NCI-H2171 treated with DMSO at 0.1 percent for 48 hours (cell line): ENCODE measurements at places on chromosomes 5 and 9.

GRCh38 chr5:150241298-150242160, 48.0 kb downstream of the CAMK2A start:
- DNase-seq: no peak

GRCh38 chr5:83922699-83923098, 202.0 kb upstream of the HAPLN1 start:
- no peak for DNase-seq

GRCh38 chr5:168288349-168289245, 2.8 kb upstream of the WWC1 start:
- DNase-seq: no peak

DNA sequence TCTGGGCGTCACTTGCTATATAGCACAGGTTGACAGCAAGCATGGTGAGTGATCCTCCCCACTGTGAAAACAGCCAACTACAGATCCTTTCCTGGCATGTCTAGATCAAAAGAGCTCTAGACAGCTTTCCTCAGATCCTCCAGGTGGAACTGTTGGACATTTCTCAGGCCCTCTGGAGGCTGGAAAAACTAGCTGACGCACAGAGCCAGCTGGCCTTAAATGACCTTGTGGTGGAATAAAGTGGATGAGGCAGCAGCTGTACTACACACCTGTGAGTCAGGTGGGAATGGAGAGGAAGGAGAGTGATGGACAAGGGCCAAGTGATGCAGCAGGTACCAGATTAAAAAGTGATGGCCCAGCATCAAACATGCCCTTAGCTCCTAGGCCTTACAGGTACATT, 172.7 kb downstream of the TRIM32 start:
- peak; percentile 59 for DNase-seq

DNA sequence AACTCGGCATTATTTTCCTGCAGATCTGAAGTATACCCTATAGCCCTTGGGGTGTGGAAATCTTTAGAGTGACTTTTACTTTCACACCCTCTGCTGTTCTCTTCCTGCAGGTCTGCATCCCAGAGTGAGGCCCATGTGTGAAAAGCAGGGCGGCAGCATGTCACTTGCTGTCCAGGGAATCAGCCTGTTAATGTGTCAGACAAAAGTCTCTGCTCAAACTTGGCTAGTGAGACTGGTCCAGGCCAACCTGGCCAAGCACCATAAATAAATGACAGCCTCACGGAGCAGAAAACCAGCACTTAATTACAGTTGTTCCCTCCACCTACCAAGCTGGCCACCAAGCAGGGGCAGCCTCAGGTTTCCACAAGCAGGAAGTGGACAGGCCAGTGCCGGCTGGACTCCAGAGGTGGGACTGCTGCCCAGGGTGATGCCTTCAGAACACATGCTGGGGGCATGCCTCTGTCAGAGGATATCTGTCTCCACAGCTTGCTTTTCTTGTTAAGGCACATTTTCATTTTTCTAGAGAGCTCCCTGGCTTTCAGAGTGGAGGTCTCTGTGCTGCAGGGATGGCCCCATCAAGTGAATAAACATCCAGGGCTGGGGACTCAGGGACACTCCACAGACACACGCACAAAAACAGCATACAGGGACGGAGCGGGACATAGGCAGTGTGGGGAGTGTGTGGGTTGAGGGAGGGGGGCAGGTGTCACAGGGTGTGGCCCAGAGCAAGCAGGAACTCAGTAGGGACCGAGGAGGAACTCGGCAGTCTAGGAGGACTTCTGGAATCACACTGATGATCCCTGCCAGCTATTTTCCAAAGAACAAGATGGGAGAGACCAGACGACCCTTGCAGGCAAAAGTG, 243.8 kb upstream of the IRX1 start:
- DNase-seq: no peak

GRCh38 chr5:38535845-38536244, 20.6 kb downstream of the LIFR start:
- DNase-seq: no peak

GRCh38 chr9:83208065-83208850, 145.3 kb upstream of the RASEF start:
- no peak for DNase-seq

DNA sequence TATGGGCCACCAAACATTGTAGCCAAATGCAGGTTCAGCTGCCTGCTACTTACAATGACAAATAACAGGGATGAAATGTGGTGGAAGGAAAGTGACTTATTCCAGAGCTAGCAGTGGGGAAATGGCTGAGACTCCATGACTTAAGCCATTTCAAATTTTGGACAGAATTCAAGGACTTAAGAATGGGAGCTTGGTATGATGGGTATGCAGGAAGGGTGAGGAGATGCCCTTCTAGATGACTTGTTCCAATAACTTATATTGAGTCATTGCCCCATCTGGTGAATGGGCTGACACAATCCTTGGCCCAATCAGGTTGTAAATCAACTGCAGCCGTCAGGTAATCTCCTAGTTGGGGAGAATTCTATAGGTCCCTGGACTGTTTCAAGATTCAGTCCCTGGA, 230.7 kb upstream of the SGCD start:
- no peak for DNase-seq

DNA sequence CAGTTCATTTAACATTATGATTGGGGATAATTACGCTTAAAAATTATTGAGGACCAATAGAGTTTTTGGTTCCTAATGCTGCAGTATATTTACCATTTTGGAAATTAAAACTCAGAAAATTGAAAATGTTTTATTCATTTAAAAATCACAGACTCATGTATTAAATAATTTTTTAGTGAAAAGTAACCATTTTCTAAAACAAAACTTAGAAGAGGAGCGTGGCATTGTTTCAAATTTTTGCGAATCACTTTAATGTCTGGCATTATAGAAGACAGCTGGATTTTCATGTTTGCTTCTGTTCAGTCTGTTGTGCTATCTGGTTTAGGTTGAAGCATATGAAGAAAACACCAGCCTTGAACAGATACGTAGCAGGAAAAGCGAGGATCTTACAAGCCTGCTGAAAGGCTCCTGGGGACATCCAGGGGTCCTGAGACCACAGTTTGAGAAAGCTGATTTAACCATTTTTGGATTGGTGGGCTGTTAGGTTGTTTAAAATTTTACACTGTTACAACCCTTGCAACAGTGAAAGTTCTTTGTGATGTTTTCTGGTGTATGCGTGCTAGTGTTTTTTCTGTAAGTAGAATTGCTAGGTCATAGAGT, 1.6 kb downstream of the ZFYVE16 start:
- DNase-seq: no peak

- no peak for DNase-seq
Measured at GRCh38 chr5:99553211-99553810, 624.5 kb upstream of the CHD1 start.

DNA sequence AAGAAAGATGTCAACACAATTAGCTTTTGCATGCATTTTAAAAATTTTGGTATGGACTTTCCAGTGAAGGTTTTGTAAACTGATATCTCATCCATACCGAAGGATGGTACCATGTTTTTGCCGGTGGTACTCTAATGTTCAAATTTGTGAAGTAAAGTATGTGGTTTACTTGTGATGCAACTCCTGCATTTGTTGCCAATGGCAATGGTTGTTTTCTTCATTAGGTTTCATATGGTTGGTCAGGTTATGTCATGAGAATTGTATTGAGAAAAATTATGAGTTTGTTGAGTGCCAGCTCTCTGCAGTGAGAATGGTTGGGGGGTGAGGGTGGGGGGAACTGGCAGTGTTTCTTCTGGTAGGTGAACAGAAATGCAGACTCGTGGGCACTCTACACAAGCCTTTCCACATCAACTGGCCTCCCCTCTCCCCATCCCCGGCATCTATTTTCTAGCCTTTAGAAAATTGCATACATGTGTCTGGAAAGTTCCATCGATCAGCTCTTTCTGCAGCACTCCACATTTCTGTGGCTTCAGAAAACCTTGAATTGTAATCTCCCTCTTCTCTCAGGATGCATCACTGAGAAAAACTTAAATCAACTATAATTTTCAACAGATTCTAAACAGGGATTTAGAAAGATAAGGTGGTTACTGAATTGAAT, 107.7 kb downstream of the PDE4D start:
- DNase-seq: no peak

DNA sequence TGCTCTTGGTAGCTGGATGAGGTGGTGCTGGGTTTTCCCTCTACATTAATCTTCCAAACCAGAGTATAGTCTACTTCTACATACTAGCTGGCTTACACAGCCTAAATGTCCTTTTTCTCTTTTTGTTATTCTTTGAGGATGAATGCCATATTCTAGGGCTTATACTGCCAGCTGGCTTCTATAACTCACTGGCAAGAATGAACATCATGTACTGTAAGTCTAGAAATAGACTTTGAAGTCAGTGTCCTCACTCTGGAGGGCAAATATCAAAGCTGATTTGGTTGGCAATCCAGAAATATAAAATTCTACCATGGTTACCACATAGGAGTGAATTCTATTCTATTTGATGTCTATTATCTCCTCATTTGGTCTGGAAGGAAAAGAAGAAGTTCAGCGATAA, 251.7 kb upstream of the TYRP1 start:
- no peak for DNase-seq

DNA sequence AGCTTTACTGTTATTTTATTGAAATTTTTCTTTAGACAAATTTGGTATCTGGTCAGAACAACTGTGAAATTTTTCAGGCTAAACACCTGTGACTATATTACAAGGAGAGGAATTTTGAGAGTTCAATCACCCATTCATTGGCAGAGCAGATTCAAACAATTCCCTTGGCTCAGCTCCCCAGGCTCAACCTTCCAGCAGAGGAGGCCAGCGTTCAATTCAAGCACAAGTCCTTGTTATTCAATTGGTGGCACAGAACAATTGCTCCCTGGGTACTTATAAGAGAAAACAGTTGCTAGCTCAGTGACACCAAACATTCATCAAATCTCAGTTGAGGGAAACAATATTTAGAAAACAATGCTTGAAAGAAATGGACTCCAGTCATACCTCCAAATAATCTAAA, 83.3 kb downstream of the SUSD1 start:
- peak; percentile 58 for DNase-seq

GRCh38 chr5:25327172-25327571, 682.4 kb upstream of the CDH10 start:
- no peak for DNase-seq

DNA sequence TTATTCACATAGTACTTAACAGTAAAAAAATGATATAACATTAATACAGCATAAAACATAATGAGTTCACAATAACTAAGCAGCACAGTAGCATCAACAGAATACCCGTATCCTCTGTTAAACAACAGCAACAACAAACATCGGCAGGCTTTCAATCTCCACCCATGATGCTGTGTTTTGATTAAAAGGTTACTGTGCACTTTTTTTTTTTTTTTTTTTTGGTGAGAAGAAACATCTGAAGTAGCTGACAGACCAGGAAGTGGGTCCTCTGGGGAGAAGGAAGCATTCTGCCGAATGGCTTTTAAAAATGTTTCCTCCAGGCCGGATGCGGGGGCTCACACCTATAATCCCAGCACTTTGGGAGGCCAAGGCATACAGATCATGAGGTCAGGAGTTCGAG, 282.3 kb downstream of the EPB41L4A start:
- no peak for DNase-seq

DNA sequence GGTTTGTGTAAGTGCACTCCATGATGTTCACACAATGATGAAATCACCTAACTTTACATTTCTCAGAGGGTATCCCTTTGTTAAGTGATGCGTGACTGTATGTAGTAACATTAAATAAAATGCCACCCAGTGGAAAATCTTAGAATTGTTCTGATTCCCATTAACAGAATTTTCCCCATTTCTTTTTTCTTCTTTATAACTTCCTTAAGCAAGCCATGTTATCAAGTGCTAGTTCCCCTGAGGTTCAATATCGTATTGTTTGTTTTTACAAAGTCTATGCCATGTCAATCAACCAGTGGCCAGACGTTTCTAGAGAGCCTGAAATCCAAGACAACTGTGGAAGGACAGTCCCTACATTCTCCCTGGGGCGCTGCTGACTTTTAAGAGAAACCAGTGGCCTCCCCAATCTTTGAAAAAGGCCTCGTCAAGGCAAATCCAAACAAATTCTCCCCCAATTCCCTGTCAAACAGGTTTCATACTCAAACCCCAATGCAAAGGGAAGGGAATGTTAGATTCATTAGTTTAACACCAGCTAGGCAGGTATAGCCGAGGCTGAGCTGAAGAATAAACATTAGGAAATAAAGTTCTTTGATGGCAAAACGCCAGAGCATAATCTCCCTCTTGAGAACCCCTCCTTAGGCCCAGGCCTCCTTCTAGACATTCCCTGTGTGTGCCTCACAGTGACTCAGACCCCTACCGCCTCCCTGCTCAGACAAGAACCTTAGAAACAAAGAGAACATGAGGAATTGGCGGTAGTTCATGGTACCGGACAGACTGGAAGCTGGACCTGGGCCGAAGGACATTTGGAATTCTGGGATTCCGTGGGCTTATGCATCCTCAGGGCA, 198.7 kb downstream of the GNA14 start:
- DNase-seq: no peak
